ENCODE measurements at places on chromosomes 5 and 9.

DNA sequence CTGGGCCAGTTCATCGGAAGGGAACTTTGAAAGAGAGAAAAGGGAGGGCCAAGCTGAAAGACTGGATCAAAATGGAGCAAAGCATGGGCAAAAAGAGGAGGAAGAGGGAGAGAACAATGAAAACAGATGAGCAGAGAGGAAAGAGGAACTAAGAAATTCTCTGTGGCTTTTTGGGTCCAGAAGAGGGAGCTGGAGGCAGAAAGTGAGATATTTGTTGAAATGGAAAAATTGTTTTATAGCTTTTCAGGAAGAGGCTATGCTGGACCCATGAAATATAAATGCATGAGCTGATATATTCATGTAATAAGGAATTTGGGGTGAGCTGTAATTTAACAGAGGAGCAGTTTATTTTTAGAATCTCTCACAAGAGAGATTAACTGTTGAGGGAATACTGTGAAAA is 457.3 kb downstream of the DMAC1 start:
- DNase-seq: no peak

- DNase-seq: no peak
These were observed 28.0 kb upstream of the ADAM19 start for GRCh38 chr5:157603333-157604190.

DNA sequence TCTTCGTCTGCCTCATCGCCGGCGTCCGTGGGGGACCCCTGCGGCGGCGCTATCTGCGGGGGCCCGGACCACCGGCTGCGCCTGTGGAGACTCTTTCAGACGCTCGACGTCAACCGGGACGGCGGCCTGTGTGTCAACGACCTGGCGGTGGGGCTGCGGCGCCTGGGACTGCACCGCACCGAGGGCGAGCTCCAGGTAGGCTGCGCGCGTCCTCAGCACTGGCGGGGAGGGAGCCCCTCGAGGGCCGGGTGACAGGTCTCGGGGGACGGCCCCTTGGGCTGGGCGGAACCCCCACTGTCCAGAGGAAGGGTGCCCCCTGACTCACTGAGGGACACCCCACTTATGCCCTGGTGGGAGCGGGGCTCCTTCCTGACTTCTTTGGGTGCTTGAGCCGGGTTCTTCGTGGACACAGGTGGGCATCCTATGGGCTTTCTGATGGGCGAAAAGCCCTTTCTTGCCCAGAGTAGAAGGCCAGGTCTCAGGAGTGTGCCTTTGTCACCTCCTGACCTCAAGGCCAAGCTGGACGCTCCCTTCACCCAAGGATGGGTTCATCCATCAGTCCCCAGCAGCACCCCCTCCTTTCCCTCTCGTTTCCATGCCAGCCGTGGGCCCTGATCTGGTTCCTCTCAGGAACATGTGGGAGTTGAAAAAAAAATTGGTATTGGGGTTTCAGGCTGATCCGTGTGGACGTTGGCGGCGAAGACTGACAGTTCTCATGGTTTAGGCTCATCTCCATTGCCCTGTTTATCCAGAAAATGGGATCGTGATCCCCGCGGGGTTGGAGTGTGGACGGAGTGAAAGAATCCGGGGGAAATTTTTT is 564 bp downstream of the SLC25A25 start:
- no peak for DNase-seq

DNA sequence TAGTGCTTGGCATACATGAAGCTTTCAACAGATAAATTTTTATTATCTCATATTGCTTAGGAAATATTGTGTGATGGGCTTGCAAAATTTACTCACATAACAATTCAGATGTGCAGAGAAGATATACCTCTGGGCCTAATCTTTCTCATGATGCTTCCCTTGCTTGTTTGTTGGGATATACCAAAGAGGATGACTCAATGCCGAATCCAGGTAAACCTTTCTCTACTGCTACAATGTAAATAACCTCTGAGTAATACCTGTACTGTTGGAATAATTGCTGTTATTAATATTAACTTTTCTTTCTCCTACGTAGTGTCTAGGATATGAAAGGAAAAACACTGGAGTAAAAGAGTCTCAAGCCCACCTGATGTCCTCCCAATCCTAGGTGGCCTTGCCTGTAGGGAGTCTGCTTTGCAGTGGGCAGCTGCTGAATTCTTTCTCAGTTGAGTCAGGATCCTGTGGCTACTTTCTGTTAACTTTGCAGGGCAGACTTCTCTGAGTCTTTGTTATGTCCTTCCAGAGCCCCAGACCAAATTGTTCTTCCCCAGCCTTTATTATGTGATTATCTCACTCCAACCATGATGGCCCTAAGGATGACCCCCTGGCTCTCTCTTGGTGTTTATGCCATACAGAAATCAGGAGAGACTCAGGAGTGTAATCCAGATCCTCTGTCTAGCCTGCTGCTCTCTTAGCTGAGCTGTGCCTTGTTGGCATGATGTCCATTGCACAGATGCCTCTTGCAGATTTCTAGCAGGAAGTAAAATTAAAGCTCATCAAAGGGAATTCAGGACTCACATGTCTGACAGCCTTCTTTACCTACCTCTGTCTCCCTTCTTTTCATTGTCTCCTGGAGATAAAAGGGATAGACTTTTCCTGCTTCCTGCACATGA is 208.1 kb downstream of the SNX18 start:
- DNase-seq: no peak

GRCh38 chr9:87885484-87886189 is 3.0 kb downstream of the SPATA31E1 start:
- no peak for DNase-seq

- no peak for DNase-seq
These were observed 647 bp downstream of the PDE8B start for GRCh38 chr5:77210964-77211690.

All from hippocampal formation (tissue), 2 donors.